NCI-H1930 (cell line): ENCODE measurements at places on chromosomes 13 and 19.

- peak; percentile 69 for DNase-seq
Observed at GRCh38 chr19:57406516-57407123, 4.3 kb upstream of the ZNF17 start.

DNA sequence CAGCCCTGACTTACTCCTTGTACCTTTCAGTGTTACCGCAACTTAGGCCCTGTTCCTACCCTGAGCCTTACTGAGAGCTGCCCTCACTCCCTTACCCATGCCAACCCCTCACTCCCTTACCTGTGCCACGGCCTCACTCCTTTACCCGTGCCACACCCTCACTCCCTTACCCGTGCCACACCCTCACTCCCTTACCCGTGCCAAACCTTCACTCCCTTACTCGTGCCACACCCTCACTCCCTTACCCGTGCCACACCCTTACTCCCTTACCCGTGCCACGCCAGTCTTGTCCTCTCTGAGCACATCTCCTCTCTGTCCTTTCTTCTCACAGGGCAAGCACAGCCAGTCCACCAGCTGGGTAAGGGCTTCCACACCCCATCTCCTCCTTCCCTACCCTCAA is 20.3 kb downstream of the AXL start:
- no peak for DNase-seq

- no peak for DNase-seq
Observed at GRCh38 chr13:27415116-27415515, 9.3 kb upstream of the GTF3A start.

GRCh38 chr19:40054632-40055031 is 1.4 kb downstream of the ZNF780B start:
- no peak for DNase-seq

GRCh38 chr19:24159707-24160106 is 72.7 kb downstream of the ZNF254 start:
- DNase-seq, result no peak

GRCh38 chr19:7497292-7497691 is 8.5 kb upstream of the PEX11G start:
- DNase-seq, result no peak

GRCh38 chr19:28505134-28505533 is 707.8 kb downstream of the UQCRFS1 start:
- no peak for DNase-seq

GRCh38 chr19:38173291-38174041 is 50.6 kb downstream of the DPF1 start:
- no peak for DNase-seq

DNA sequence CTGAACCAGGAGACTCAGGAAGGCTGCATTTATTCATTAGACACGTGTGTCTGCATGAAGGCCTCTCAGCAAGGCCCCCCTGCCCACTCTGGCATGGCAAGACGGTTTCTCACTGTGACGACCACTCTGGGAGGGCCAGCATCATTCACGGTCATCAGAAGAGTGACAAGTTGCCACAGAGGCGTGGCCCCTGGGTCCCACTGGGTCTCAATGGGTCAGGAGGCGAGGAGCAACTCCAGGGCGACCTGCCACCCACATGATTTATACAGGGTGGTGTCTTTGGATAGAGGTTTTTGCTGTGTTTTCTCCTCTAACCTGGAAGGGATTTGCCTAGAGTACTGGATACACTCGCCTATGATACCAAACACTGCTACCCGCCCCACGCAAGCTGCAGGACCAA is 60.7 kb downstream of the KLF2 start:
- no peak for DNase-seq

DNA sequence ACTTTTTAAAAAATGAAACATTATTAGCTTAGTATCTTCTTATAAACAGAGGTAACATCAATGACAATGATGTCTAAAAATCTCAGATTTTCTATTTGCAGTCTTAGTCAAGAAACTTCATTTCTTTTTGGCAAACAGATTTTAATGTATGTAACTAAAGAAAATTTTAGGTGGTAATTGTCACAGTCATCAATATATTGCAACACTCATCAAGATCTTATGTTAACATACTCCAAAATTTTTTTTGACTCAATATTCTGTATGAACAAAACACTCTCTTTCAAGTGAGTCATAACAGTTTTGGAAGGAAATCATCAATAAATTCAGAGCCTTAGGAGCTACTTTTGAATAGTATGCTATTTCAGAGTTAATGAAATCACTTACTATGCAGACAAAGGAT is 1507.6 kb downstream of the SLITRK1 start:
- DNase-seq, result no peak

GRCh38 chr13:98976941-98977340 is 923 bp downstream of the DOCK9 start:
- no peak for DNase-seq

GRCh38 chr13:24267801-24268200 is 41.6 kb upstream of the C1QTNF9 start:
- no peak for DNase-seq

GRCh38 chr19:39942366-39942730 is 7.9 kb upstream of the FCGBP start:
- no peak for DNase-seq

GRCh38 chr13:36142735-36143134 is 11.6 kb upstream of the DCLK1 start:
- DNase-seq, result no peak

GRCh38 chr13:22061806-22062391 is 391.0 kb downstream of the FGF9 start:
- DNase-seq, result no peak

GRCh38 chr13:54573186-54573585 is 1544.6 kb downstream of the OLFM4 start:
- DNase-seq, result no peak

DNA sequence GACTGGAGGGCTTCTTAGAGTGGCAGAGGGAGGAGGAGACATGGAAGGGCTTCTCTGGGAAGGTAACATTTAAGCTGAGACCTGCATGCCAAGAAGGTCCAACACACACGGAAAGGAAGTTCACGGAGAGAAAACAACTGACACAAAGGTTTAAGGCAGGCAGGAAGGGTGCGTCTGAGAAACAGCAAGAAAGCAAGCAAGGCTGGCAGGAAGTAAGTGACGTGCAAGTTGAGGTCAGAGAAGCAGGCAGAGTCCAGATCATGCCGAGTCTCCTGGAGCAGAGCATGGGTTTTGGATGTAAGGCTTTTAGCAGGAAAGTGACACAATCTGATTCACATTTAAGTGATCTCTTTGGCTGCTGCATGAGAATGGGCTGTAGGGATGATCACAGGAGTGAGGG is 60.5 kb downstream of the ATP7B start:
- no peak for DNase-seq

DNA sequence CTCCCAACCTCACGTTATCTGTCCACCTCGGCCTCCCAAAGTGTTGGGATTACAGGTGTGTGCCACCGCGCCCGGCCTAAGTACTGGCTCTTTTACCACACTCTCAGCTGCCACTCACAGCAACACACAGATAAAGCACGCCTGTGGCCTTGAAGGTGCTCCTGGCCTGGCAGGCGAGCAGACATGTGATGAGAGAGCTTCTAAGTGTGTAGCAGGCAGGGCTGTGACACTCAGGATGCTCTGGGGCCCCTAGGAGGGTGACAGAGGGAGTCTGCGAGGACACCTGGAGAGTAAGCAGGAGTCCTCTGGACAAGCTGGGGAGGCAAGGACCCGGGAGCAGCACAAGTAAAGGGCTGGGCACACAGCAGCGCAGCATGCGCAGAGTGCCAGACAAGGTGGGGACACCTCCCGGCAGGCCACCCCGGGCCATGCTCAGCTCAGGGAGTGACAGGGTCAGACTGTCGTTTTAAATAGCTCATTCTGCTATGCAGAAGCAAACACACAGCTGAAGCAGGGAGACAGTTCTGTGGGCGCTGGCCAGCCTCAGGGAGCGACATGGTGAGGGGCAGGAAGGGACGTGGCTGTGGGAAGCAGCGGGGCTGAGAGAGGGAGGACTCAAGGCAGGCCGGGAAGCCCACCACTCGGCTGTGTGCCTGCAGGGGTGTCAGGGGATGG is 26.5 kb downstream of the MED26 start:
- no peak for DNase-seq

DNA sequence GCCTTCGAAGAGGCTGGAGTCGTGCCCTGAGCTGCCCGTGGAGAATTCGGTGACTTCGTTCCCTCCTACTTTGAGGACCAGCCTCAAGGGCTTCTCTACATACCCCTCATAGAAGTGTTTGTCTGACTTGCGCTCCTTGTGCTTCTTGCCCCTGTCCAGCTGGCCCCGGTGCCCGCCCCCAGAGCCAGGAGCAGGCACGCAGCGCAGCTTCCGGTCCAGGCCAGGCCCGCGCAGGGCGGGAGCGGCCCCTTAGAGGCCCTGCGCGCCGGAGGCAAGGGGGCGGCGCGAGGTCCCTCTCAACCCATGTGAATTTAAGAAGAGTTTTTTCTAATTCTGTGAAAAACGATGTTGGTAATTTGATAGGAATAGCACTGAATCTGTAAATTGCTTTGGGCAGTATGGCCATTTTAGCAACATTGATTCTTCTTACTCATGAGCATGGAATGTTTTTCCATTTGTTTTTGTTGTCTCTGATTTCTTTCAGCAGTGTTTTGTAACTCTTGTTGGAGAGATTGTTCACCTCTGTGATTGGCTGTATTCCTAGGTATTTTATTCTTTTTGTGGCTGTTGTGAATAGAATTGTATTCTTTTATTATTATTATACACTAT is 46.9 kb upstream of the SOX21 start:
- DNase-seq, result no peak

- no peak for DNase-seq
Observed at GRCh38 chr13:80560609-80561008, 219.7 kb upstream of the SPRY2 start.

GRCh38 chr19:50668879-50669278 is 19.6 kb downstream of the C19orf81 start:
- DNase-seq, result no peak

- DNase-seq, result peak; percentile 79
Observed at GRCh38 chr13:113209336-113209758, at the start of gene CUL4A. CUL4A (plus strand) TSS chr13:113209613; CDS start chr13:113209628, 15 bp downstream.

DNA sequence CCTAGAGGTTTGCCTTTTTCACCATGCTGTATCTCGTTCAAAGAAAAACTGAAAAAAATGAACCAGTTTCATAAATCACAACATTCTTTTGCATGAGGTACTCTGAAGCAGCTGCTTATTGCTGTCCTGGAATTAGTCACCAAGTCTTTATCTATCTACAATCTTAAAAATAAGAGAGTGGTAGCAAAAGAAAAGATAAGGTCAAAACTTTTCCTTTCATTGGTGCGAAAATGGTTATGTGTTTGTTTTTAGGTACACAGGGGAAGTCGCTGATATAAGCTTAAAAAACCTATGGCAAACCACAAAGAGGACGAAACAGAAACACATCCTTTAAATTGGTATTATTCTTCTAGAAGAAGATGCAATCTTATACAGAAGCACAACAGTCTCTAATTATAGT is 20.7 kb downstream of the OBI1 start:
- no peak for DNase-seq

GRCh38 chr19:58562122-58563033 is 4.0 kb upstream of the UBE2M start:
- DNase-seq, result no peak

- DNase-seq, result no peak
Observed at GRCh38 chr13:73138638-73139491, 80.1 kb downstream of the KLF5 start.

DNA sequence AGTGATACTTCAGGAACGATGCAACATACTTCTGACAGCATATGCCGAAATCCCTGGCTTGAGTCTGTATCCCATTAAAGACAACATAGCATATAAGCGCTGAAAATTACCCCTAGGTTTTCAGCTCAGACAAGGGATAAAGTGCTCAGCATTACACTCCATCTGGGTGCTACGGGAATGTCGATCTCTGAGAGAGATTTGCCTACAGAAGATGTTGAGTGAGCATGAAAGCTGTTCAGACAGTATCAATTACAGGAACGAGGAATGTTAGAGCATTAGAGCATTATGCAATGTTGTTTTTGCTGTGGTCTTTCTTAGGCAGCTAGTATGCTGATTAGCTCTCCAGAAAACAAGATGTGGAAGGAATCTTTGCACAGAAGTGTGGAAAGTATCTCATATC is 484.5 kb downstream of the LIG4 start:
- DNase-seq, result no peak

DNA sequence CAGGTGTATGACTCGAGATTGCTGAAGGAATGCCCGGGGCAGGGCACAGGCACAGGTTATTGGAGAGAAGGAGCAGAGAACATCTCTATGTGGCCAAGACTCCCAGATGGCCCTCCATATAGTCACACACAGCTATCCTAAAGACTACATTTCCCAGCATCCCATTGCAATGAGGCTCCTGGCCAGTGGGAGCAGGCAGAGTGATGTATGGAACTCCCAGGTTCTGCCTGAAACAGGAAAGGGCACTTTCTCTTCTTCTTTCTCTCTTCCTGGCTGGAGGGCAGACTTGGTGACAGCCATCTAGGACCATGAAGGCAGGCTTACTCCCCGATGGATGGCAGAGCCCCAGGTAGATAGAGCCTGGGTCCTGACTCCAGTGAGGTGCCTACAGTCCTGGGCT is 13.5 kb downstream of the PPP1R13L start:
- no peak for DNase-seq

DNA sequence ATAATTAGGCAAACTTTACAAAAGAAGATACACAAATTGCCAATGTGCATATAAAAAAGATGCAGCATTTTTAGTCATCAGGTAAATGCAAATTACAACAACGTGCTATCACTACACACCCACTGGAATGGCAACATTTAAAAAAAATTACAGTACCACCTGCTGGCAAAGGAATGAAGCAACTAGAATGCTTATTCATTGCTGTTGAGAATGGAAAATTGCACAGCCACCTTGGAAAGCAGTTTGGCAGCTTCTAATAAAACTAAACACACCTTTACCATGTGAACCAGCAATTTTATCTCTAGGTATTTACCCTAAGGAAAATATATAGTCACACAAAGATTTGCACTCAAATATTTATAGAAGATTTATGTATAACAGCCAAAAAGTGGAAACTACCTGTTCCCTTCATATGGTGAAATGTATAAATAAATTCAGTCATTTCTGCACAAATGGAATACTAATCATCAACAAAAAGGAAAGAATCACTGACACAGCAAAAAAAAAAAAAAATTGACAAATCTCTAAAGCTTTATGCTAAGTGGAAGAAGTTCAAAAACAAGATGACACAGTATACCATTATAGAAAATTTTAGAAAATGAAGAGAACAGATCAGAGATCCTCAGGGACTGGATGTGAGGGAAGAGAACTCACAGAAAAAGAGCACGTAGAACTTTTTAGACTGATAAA is 30.3 kb downstream of the OXGR1 start:
- no peak for DNase-seq

GRCh38 chr19:49907745-49908446 is 11.2 kb upstream of the IL4I1 start:
- DNase-seq, result no peak

GRCh38 chr19:39410831-39411080 is 1.7 kb upstream of the PLEKHG2 start:
- DNase-seq, result no peak

- no peak for DNase-seq
Observed at GRCh38 chr19:50269653-50270052, 59.5 kb downstream of the KCNC3 start.

- no peak for DNase-seq
Observed at GRCh38 chr13:46521921-46522747, 30.8 kb upstream of the LRCH1 start.
